Activated gamma-delta T cell (primary cell): ENCODE measurements at places on chromosomes 3 and 15.

GRCh38 chr3:180829409-180830405 is 82.8 kb upstream of the FXR1 start:
- DNase-seq: peak; percentile 8

DNA sequence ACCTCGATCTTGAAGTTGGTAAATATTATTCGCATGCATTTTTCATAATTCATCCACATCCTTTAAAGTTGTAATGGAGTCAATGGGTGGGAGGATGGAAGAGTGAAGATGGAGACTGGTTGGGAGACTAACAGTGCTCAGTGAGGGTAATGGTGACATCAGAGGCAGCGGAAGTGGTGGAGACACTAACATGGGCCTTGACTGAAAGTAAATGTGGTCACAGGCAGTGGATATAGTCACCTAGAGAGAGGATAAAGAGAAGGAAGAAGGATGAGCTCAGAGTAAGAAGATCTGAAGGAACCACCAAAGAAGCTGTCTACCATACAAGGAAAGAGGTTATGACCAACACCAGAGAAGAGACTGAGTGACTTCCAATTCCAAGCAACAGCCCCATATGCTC is 281.6 kb upstream of the STT3B start:
- DNase-seq: no peak

DNA sequence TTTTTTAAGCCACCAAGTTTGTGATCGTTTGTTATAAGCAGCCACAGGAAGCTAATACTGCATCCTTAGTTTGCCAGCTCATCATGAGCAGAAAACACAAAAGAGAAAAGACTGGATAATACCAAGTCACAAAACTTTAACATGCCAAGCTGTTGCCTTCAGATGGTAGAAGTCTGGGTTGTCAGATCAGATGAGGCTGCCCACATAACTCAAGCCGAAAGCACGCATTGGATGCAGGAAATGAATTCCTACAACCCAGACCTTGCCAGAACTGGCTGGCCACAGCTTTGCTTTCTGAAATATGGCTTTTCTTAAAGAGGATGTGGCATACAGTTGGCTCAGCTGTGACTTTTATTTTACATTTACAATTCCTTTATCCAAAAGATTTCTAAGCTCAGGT is 118.3 kb upstream of the NEO1 start:
- no peak for DNase-seq

- no peak for DNase-seq
Observed at GRCh38 chr3:5463991-5464390, 276.5 kb downstream of the EDEM1 start.

- DNase-seq: no peak
Observed at GRCh38 chr3:14431452-14431916, 29.1 kb downstream of the SLC6A6 start.

GRCh38 chr3:66565301-66565700 is 64.5 kb upstream of the LRIG1 start:
- no peak for DNase-seq

DNA sequence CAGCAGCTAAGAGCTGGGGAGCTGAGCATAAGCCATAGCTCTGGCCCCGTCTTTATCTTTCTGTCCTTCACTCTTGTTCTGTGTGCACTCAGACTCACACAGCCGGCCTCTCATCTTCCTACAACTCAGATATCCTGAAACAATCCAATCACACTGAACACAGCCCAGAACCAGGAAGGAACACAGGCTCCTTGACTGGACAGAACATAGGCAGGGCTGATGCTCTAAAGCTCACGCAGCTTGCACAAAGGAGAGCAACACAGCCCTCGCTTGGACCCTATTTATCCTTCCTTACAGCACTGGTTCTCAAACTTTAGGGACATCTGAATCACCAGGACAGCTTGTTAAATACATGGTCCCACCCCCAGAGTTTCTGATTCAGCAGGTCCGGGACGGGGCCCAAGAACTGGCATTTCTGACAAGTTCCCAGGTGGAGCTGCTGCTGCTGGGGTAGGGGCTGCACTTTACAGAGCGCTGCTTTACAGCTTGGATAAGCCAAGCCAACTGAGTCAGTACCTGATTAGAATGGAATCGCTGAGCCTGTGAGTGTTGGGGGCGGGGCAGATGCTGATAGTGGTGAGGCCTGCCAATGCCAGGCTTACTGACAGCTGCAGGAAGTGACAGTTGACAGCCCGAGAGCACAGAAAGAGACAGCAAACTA is 65.1 kb downstream of the MRPL46 start:
- no peak for DNase-seq

DNA sequence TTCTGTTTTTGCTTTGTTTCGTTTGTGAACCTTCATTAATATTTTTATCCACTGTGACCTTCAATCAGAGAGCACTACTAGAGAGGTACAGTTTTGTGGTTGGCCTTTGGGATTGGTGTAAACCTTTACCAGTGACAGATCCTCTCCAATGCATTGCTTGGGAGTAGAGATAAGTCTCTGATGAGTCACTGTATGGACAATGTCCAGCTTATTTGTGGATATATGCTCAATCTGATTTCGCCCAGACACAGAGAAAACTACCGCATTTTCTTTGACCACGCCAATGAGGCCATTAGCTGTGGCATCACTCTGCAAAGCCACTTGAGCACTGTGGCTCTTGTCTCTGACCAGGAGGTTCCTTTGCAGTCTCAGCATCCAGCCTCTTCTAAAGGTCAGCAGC is 964.7 kb downstream of the TUSC7 start:
- no peak for DNase-seq

GRCh38 chr3:99781761-99782160 is 35.9 kb upstream of the CMSS1 start:
- DNase-seq: no peak

- DNase-seq: no peak
Observed at GRCh38 chr3:3082234-3082924, 27.8 kb downstream of the IL5RA start.

DNA sequence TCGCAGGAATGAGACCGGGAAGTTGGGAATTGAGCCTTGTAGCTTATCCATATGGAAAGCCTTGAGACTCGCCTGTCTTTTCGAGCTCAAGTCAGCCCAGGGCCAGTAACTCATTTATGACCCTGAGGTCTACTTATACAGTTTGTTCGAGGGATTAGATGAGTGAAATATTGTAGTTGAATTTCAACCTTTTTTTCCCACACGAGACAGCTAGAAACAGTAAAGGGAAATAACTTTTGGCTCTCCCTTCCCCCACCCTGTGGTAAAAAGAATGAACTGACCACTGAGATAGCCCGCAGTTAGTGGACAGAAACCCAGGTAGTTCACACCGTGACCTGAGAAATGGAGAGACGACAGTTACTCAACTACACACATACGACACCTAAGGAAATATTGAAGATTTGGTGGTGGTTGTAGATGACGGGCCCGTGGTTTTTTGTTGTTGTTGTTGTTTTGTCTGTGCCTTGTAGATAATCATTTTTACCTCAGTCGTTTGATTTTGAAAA is 841 bp downstream of the EIF3J start:
- no peak for DNase-seq

DNA sequence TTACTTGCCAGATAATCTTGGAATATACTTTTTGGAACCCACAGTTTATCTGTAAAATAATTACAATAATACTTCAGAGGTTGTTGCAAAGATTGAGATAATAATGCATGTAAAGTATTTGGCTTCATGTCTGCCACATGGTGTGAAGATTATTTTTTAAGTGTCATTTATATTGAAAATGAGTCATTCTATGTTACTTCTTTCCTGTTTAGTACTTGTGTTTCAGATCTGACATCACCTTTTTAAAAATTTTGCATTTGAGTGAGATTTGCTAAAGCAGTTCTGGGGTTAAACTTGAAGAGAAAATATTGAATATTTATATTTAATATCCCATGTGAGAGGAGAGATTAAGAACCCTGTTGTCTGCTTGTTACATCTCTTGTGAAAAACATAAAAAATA is 31.2 kb downstream of the IQGAP1 start:
- DNase-seq: no peak

GRCh38 chr15:80984856-80985255 is 4.8 kb downstream of the MESD start:
- DNase-seq: no peak

GRCh38 chr3:37725842-37726241 is 135.8 kb upstream of the CTDSPL start:
- DNase-seq: no peak

GRCh38 chr15:95953032-95953431 is 377.5 kb upstream of the NR2F2 start:
- DNase-seq: no peak

DNA sequence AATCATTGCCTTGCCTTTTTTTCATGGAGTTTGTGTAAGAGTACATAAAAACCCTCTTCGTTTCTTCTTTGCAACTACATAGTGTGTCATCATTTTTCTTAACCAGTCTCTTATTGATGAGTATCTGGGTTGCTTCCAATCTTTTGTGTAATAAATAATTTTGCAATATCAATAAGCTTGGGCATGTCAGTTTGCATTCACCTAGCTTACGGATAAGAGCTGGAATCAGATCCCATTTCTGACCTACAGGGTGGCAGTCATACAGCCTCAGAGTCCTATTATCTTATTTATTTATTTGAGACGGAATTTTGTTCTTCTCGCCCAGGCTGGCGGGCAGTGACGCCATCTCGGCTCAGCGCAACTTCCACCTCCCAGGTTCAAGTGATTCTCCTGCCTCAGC is 18.3 kb downstream of the ANP32A start:
- no peak for DNase-seq

DNA sequence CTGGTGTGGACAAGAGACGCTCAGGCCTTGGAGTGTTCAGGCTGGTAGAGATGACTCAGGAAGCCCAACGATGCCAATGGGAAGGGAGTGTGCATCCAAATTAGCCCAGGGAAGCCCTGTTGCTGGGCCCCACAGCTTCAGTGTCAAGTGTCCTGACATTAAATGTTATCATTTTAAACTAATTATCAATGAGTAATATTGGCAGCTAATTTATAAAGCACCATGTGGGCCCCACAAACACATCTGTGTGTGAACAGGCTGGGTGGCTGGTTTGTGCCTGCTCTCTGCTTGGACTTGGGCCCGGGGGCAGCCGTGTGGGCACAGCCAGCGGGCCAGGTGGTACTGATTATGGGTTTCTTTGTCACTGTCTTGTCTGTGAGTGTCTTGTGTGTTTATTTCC is 15.0 kb downstream of the FBLN2 start:
- DNase-seq: no peak
